ENCODE measurements at places on chromosomes 16 and 17. TPM values are rescaled to one million over a fixed set of nuclear protein-coding genes. Genes with fewer than 3 reads are reported as not detected.
A peak's percentile ranks its signal among the peaks of the same experiment; 100 is the strongest.

GRCh38 chr17:58648236-58648635 is 43.6 kb downstream of the TEX14 start:
- no peak for DNase-seq

DNA sequence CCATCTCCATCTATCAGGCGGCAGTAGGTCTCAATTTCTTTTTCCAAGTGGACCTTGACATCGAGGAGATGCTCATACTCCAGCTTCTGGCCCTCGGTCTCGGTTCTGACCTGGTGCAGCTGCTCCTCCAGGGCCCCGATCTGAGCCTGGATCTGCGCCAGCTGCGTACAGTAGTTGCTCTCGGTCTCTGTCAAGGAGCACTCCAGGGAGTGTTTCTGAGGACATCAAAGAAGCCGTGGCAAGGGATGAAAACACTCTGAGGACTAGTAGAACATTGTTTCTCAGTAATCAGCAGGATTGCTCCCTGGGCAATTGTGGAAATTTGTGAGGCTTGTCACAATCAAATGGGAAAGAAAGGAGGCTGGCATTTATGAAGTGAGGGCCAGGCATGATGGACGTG is 5.9 kb downstream of the KRT28 start:
- DNase-seq = no peak

DNA sequence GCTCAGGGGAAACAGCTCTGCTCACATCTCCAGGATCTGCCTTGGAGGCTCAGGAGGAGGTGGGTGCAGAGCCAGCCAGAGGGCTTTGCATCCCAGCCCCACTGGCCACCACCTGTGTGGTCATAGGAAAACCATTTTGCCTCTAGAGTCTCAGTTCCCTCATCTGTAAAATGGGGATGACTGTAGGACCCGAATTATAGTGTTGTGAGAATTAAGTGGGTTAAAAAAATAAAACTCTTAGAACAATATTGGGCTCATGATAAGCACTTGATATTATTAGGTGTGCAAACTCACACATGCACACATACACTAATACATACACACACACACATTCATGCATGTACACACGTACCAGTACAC is 19.4 kb upstream of the JPH3 start:
- DNase-seq = no peak

GRCh38 chr17:77208217-77208808 is 67.5 kb downstream of the SEC14L1 start:
- no peak for DNase-seq

DNA sequence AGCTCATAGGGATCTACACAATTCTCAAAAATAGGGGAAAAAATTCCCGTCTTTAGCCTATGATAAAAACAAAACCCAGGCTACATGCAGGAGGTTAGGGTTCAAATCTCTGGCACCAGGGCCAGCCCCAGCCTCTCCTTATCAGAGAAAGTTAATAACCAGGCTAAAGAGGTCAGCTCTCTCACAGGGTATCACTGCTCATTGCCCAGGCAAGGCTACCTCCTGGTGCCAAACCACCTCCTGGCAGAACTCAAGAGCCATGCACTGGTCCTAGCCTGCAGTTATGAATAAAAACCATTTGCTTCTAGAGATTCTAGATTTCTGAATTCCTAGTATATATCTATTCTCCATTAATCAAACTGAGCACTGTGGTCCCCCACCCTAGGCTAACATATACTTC is 65.8 kb downstream of the CREBBP start:
- DNase-seq = no peak

- no peak for DNase-seq
Measured at GRCh38 chr17:65529040-65529633, 32.3 kb downstream of the AXIN2 start.

- DNase-seq = no peak
Measured at GRCh38 chr17:45310380-45311324, 6.2 kb downstream of the MAP3K14 start.

GRCh38 chr16:23502466-23502865 is 7.8 kb downstream of the GGA2 start:
- no peak for DNase-seq

- DNase-seq = no peak
Measured at GRCh38 chr16:79136955-79137354, 463.6 kb downstream of the MAF start.

GRCh38 chr16:87062569-87063442 is 254.4 kb downstream of the C16orf95 start:
- peak; percentile 91 for DNase-seq

GRCh38 chr17:74052993-74053711 is 150.3 kb upstream of the RPL38 start:
- DNase-seq = no peak

DNA sequence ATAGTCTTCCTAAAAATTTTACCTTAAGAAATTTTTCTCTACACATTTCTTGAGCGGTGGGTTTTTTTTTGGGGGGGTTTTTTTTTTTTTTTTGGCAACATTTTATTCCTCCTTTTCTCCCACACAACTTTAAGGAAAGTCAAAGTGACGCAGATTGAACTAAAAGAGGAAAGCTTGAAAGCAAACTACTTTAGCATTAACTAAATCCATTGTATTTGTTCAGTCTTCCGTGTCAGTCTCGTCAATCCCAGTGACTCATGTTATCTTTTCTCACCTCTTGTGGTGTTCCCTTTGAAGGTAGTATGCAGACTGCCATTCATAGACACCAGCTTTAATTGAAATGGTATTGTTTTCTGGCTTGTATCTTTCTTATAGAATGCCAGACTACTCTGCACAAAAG is 39.3 kb downstream of the TADA2A start:
- DNase-seq = no peak

The KRTAP4-3 gene
- total RNA-seq = not detected

The GRIN2A gene
- total RNA-seq = not detected

The ORC6 gene
- 8.8 TPM for total RNA-seq

The CLEC18B gene
- not detected for total RNA-seq

The SDR42E2 gene
- total RNA-seq = 0.13 TPM

The GSDMA gene
- total RNA-seq = not detected

The CCL4L2 gene
- not detected for total RNA-seq

The TMIGD1 gene
- total RNA-seq = not detected
